CD4-positive, alpha-beta T cell treated with Interleukin-6 at 100 ng/mL for 8 hours (primary cell): ENCODE measurements at places on chromosomes 16 and 17.
A peak's percentile ranks its signal among the peaks of the same experiment; 100 is the strongest.

GRCh38 chr17:58532555-58532951 lies 18.1 kb upstream of the MTMR4 start:
- no peak for DNase-seq

DNA sequence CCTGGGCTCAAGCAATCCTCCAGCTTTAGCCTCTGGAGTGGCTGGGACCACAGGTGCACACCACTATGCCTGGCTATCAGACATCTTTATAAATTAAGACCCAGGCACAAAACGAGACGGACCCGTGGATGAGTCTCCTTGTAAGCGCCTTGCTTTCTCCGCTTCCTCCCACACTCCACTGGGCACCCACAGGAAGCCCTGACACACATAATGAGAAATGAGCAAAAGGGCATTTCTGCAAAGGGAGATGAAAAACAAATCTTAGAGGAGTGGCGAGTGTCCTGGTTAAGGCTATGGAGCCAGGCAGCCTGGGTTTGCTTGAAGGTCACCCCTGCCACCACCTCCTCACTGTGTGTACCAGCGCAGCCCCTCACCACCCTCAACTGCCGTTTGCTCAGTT lies 56.3 kb downstream of the XYLT1 start:
- peak; percentile 14 for DNase-seq

- no peak for DNase-seq
Observed at GRCh38 chr16:73426433-73427160, 378.7 kb upstream of the ZFHX3 start.

DNA sequence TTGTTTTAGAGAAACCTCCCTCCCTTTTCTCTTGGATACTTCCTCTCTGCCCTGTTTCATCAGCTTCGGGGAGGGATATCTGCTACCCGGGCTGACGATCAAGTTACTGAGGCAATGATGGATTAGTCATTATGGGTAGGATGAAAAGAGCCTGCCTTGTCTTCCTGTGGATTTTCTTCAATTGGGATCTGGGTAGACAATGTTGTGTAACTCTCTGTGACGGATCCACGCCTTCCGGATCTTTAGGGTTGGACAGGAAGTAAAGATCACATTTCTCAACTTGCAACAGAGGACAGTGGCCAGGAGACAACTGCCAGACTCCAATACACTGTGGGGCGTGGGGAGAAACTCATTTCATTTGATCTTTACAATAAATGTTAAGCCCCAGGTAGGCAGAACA lies 11.3 kb upstream of the CHST6 start:
- DNase-seq: no peak

- DNase-seq: no peak
Observed at GRCh38 chr16:67438098-67438791, 7.3 kb downstream of the HSD11B2 start.

DNA sequence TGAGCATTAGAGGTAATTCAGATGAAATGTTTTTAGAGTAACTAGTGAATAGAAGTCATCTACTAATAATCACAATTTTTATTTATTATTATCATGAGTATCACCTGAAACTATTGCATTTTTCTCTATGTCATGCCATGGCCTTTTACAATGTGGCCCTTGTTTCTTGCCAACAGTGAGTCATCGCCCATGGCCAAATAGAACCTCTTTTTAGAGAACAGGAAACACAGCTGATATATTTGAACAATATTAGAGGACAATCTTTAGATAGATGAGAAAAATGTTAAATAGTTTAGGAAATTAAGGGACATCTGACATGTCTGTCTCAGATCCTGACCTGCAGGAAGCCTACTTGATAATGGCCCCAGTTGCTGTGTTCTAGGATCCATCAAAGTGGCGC lies 1584.4 kb upstream of the GOT2 start:
- DNase-seq: no peak

GRCh38 chr17:76736349-76737081 lies 616 bp downstream of the SRSF2 start:
- peak; percentile 66 for DNase-seq

DNA sequence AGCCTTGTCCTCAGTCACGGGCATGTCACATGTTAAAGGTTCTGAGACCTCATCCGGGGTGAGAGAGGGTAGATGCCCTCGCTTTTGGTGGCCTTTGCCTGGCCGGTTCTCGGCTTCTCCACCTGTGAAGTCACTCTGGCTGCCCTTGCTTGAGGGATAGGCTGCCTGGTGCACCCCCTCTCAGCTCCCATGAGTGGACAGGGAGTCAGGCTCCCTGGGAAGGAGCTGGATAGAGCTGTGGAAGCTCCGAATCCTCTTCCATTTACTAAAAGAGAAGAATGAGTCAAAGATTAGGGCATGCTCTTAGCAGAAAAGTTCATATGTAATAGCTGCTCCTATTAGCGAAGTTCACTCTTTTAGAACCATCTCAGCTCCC lies 142.0 kb downstream of the IRX3 start:
- no peak for DNase-seq

- DNase-seq: peak; percentile 82
Observed at GRCh38 chr17:14205992-14206461, 30.6 kb downstream of the CDRT15 start.

DNA sequence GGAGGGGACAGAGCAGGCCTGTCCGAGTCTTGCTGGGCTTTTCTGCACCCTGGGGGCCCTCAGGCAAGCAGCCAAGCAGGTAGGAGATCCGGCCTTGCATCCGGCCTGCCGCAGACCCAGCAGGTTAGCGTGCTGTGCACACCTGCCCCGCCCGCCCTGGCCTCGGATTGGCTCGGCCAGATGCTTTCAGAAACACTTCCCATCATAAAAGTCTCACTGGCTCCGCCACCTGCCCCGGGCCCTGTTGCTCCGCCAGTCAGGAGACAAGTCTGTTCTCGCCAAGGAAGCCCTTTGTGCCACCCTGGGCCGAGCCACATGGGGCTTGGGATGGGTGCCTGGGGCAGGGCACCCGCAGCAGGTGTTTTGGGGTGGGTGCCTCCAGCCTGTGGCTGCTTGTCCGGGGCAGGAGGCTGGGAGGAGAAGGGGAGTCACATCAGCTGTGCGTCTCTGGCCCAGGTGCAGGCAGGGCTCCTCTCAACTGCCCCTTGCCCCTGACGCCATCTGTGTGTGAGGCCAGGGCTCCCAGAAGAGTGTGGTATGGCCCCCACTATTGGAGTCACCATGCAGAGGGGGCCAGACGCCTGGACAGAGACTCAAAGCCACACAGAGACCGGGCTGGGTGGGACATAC lies 228.2 kb upstream of the GSE1 start:
- no peak for DNase-seq

DNA sequence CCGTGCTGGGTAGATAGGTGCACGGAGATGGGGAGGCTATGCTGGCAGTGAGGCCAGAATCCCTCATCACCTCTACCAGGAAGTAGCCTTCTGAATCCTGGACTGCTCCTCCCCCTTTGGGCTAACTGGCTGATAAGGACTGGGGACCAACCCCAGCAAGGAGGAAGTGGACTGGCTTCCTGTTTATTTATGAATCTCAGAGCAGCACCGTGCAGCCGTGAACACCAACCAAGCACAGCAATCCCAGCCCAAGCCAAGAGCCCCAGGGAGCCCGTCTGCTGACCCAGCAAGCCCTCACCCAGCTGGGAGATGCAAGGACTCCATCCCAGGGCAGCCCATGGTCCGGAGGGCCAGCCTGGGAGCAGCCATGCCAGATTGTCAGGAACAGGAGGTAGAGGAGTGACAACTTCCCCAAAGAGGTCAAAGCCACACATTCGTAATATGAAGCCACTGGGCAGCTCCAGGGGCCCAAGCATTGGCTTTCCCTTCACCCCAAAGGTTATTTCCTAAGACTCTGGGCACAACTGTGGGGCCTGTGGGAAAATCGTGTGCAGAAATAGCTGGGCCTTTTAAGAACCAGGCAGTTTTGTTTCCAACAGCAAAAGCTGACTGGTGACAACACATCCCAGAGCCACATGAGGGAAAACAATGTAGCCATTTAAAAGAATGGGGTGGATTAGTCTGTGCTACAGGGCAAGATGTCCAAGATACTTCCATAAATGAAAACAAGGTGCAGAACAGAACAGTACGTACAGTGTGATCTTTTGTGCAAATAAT lies 23.9 kb downstream of the PHB1 start:
- peak; percentile 17 for DNase-seq

- peak; percentile 68 for DNase-seq
Observed at GRCh38 chr17:1627982-1628855, at the start of gene SLC43A2. SLC43A2 (minus strand) TSS chr17:1628834; CDS start chr17:1627874, 960 bp downstream.

- DNase-seq: no peak
Observed at GRCh38 chr17:14748036-14748710, 447.3 kb downstream of the HS3ST3B1 start.

GRCh38 chr17:32769846-32770245 lies 107.1 kb downstream of the MYO1D start:
- no peak for DNase-seq
